ENCODE measurements at places on chromosomes 3 and 15.

- no peak for DNase-seq
Measured at GRCh38 chr3:52093756-52094545, 37.6 kb upstream of the DUSP7 start.

GRCh38 chr3:136250903-136251460 is 842 bp downstream of the PCCB start:
- DNase-seq: peak; percentile 80

DNA sequence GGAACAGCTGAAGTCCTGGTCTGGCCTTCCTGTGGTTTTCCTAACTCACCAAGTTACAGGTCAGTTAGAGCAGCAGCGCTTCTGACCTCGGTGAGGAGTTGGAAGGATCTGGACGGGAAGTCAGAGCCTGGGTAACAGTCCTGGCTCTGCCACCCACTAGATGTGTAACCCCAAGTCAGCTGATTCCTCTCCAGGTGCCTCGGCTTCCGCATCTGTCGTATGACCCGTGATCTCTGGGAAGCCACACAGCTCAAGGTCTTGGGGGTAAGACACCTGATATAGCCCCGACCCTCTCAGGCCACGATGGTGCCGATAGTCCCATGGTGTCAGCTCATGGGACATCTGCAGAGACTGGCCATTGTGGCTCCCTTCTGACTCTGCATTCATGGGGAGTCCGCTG is 8.3 kb upstream of the PIGZ start:
- DNase-seq: no peak

DNA sequence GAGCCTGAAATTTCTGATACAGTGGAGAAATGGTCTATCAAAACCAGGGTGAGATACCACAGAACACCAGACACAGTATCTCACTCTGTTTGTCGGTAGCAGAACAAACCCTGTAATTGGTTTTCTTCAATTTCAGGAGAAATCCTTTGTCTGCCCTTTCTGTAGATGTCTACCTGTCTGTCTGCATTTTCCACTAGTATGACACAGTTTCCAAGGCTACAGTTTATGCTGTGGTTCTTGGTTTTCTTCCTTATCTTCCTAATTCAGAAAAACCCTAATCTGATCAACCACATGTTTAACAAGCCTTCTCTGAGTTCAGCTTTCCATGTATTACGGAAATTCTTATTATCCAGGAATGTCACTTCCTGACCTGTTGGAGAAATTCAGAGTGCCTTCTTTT is 70.8 kb downstream of the SCN11A start:
- no peak for DNase-seq

GRCh38 chr15:99320374-99321215 is 69.3 kb downstream of the LRRC28 start:
- DNase-seq: no peak

- no peak for DNase-seq
Measured at GRCh38 chr3:10299679-10300078, 6.9 kb upstream of the GHRL start.

DNA sequence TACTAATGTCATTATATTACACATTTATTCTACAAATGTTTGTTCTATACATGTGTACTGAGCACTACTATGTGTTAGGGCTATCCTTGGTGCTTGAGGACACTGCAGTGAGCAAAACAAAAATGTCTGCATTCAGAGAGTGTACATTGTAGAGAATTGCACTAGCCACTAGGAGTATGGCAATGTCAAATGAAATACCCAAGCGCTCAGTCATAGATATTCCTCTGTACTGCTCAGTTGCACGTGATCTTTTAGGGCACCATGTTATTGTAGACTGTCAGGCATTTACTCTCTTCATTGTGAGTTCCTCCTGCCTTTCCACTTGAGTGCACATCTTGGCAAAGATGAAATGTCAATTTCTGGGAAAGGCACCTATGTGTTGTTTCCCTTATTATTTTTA is 36.8 kb downstream of the FNDC3B start:
- DNase-seq: no peak

GRCh38 chr3:154538566-154539360 is 108.8 kb upstream of the GPR149 start:
- no peak for DNase-seq

GRCh38 chr15:48823237-48823636 is 12.4 kb upstream of the CEP152 start:
- no peak for DNase-seq

DNA sequence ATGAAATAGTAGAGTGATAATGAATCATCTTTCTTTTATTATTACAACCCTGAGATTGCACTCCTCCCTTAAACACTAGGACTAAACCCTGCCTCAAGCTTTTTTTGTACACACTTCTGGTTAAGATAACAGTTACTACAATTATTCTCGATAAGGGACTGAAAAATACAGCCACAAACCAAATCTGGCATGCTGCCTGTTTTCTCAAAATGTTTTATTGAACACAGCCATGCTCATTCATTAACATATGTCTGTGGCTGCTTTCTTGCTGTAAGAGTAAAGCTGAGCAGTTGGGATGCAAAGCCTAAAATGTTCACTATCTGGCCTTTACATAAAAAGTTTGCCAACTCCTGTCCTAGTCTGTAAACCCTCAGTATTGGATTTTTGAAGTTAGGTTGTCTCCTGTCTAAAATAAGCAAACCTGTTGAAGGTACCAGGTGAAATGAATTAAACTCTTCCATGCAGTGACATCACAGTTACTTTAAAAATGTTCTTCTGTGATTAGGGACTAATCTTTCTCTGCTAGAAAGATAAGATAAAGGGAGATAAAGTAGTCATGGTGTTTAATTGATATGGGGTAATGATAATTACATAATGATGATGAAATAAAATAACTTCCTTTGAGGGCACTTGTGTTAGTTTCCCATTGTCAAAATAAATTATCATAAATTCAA is 218.2 kb downstream of the STXBP5L start:
- DNase-seq: no peak
